ENCODE measurements at places on chromosomes 2 and 18.

DNA sequence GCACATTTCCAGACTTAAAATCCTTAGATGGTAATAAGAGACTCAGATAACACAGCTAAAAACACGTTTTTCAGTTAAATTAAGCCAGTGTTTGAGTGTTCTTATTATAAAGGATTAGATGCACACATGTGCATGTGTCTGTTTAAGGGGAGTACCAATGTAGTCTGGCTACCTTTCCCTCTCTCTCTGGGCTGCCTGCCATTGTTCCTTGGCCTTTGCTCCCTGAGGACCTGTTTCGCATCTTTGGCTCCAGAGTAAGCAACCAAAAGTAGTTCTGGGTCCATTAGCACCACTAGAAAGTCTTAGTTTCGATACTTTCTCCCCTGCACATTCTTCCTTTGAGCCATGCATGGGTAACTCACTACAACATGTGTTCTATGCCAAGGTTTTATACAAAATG, 228.3 kb downstream of the TPGS2 start:
- no peak for DNase-seq

DNA sequence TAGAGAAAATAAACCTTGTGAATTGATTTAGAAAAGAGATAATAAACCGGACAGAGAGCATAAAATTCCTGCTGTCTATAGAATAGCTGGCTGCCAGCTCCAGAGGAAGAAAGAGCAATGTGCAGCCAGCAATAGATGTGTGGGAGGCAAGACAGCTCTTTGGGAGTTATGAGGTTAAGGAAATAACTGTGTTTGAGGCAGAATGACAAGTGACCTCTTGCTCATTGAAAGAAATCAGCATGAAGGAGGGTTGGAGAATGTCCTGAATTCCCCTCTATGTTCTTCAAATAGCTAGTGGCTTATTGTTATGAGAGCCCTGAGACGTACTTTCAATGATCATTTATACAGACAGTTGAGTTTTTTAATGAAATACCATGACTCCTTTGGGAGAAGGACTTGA, 1009.9 kb upstream of the NXPH2 start:
- DNase-seq, result no peak

DNA sequence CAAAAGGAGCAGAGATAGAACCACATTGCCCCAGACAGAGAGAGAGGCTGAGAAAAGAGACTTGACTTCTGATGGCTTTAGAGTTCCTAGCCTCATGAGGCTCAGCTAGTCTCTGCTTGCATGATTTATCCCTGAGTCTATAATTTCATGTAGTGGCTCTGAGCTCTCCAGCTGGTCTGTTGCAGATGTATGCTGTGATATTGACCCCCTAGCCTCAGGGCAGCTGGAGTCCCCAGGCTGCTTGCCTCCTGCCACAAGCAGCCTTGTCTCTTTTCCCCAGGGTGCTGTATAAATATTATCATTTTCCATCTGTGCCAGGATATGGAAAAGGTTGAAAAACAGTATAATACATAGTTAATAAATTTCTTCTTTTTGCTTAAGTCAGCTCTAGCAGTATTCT, 467.6 kb upstream of the CWC22 start:
- no peak for DNase-seq

- DNase-seq, result peak; percentile 26
Observed at GRCh38 chr2:69436596-69436937, 668 bp downstream of the NFU1 start.

DNA sequence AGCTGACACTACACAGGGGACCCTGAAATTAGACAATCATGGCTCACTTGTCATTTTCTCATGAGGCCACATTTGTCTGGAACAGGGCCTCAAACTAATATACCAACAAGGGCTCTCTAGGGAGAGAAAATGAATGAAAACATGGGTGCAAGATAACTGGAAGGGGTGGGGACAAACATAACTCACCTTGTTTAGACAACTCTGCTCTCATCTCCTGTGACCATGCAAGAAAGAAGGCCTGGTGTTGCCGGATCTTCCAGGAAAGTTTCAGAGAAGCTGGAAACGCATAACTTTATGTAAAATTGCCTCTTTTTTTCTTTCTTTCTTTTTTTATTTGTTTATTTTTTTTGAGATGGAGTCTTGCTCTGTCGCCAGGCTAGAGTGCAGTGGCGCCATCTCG, 80.4 kb upstream of the SPRED2 start:
- no peak for DNase-seq

- no peak for DNase-seq
Observed at GRCh38 chr18:6836331-6836730, 106.8 kb downstream of the ARHGAP28 start.

GRCh38 chr2:147171941-147172340, 672.9 kb upstream of the ACVR2A start:
- DNase-seq, result no peak

DNA sequence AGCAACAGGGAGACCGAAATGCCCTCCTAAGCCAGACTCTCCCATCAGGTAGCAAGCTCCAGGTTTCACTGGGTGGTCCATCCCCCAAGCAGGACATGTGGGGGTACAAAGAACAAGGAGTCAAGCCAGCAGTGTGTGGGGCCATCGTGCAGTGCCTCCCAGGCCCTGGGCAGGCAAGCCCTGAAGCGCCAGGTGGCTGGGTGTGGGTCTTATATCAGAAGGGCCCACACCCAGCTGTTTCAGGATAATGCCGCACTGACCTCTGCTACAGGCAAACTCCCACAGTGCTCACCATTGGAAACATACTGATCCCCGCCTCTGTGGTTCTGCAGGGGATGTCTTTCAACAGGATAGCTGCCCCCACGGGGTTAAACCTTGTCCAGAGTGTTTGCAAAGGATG, 174.2 kb upstream of the SMAD2 start:
- no peak for DNase-seq

DNA sequence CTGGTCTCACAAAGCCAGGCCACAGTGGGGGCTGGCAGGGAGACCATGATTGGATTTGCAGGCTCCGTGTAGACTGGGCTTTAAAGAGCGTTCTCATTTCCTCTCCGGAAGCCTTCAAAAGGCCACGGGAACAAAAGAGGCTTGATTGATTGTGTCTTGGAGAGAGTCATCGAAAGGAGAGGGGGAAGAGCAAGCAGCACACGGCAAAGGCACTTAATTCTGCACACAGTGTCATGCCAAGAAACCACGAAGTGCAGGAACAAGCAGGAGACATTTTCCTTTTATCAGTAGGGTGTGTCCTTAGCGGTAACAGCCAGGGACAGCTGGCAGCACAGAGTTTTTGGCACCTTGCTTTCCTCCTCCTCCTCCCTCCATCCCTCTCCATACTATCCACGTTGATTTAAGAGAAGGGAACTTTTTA, 47.7 kb downstream of the GLI2 start:
- DNase-seq, result no peak

DNA sequence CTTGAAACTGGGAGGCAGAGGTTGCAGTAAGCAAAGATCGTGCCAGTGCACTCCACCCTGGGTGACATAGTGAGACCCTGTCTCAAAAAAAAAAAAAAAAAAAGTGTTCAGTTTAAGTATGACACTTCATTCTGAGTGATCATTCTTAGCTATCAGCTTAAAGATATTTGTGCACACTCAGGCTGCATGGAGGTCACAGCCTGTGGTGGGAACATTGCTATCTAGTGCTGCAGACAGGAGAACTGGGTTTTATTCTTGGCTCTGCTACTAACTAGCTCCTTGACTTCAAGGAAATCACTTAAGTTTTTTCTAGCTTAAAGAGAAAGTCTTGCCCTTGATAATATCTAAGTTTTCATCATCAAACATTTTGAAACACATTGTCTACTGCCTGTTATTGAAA, 391.3 kb upstream of the CDH7 start:
- DNase-seq, result no peak

DNA sequence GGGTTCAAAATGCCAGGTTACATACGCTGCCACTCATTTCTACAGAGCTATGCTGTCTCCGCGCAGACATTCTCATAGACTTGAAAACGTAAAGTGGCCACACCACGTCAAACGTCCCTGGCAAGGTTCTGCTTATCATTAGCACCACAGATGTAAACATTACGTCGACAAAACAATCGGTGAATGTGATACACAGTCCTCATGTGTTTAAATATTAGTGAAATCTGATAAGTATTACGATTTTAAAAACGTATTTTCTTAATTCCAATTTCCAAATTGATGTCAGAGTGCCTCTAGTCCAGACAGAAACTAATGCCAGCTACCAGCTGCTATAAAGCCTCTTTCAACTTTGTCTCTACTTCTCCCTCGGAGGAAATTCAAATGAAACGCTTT, 1.2 kb downstream of the STK17B start:
- DNase-seq, result peak; percentile 75

- peak; percentile 71 for DNase-seq
Observed at GRCh38 chr18:50986360-50987087, 18.7 kb downstream of the ELAC1 start.

DNA sequence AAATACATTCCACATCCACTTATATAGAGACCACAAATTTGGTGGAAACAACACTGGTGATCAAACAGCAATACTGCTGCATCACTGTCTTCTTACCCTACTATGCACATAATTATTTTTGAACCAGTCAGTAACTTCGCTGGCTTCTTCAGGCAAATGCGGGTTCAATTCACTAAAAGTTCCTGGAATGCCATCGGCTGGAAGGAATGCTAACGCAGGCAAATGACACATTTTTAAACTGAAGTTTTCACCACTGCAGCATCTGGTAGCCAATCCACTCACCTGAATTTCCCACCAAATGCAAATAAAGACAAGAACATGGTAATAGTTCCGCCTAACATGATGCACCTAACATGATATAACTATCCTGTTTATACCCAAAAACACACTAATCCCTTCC, 10.0 kb upstream of the HDHD2 start:
- DNase-seq, result no peak

- peak; percentile 75 for DNase-seq
Observed at GRCh38 chr2:39546937-39547336, 109.9 kb upstream of the MAP4K3 start.

- DNase-seq, result no peak
Observed at GRCh38 chr2:72943540-72944395, 26.4 kb downstream of the EMX1 start.

DNA sequence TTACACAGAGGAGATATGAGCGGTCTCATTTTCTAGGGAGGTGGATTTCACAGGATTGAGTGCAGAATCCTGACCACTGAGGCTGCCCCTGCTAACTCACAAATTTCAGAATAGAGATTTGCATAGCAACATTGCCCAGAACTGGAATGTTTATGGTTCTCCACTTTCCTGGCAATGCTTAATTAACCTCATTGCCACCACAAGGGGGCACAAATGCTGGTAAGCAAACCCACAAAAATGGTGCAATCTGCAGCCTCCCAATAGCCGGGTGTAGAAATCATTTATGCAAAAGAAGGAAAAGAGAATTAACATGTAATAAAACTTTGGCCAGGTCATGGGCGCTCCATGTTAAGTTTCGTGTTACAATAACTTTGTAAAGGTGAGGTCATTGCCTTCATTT, 112.4 kb downstream of the CYRIA start:
- peak; percentile 19 for DNase-seq

GRCh38 chr2:229666811-229667210, 47.5 kb downstream of the DNER start:
- no peak for DNase-seq

DNA sequence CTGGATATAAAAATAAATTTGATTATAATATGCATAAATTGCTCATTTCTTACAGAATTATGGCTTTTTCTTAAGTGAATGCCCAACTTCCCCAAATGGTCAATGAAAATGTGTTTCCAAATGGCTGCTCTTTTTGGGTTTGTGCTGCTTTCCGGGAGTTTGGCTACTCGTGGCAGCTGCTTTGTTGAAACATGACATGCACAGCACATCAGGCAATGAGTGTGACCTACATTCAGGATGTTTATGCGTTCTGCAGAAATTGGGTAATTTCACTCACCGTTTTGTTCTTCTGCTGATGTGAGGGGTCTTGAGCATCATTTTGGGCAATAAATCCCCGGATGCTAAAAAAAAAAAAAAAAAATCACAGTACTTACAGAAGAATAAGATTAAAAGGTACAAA, 825.0 kb upstream of the KLHL29 start:
- no peak for DNase-seq

- no peak for DNase-seq
Observed at GRCh38 chr18:48121752-48122151, 191.3 kb upstream of the SMAD2 start.

GRCh38 chr18:49666045-49666775, 104.4 kb downstream of the LIPG start:
- peak; percentile 6 for DNase-seq

DNA sequence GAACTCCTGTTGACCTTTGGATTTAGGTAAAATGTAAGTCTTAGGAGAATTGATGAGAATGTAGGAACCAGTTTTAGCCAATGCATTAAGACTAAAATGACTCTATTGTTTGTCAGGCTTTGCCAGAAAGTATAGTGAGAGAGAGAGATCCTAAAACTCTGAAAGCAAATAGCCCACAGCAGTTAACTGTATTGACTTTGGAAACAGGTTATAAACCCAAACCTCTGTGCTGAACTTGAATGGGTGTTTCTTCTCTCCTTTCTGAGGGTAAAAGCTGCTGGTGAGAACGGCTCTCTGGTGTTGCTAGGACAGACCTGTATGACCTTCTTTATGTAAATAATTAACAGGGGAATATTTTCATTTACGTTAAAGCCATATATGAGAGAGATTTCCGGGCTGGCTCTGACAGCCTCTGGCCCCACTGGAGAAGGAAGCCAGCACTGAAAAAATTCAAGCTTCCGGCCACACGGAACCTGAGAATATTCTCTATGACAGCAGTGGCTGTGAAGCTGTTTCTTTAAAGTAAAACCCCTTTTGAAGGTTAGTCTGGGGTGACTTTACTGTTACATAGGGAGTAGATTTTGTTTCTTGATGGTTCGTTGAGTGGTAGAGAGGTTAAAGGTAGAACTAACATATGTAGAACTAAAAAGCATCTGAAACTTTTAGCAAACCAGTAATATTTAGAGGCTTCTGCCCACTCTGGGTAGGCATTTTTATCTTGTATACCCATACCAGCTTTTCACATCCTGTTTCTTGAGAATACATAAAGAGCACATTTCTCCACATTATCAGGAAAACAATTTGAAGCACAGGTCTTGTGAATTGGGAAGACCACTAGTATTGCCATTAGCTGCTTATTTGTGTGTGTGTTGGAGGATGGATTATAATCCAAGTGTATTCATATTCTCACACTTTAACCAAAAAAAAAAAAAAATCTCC, 123.8 kb downstream of the SPTBN1 start:
- no peak for DNase-seq

DNA sequence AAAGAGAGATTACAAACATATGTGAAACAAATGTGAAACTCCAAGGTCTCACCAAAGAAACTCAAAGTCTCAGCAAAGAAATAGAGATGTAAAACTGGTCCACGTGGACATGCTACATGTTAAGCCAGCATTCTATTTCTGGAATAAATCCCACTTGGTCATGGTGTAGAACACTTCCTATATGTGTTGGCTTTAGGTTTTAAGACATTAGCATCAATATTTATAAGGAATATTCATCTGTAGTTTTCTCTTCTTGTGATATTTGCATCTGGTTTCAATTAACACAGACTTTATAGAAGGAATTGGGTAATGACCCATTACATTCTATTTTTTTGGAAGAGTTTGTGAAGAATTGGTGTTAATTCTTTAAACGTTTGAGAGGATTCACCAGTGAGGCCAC, 133.1 kb downstream of the COPS8 start:
- no peak for DNase-seq

Measured in ELR (cell line).